ENCODE measurements at places on chromosomes 2 and 18. TPM values are rescaled to one million over a fixed set of nuclear protein-coding genes. Genes with fewer than 3 reads are reported as not detected.

RAB6D gene
- total RNA-seq, result not detected

OTX1 gene
- total RNA-seq, result 0.27 TPM

RBM44 gene
- total RNA-seq, result 2.0 TPM

UGT1A9 gene
- not detected for total RNA-seq

UGT1A8 gene
- total RNA-seq, result not detected

SRD5A2 gene
- under 0.01 TPM for total RNA-seq

STRN gene
- total RNA-seq, result 46.8 TPM

KIAA2012 gene
- total RNA-seq, result not detected

LIPG gene
- total RNA-seq, result 78.5 TPM

TFPI gene
- total RNA-seq, result 498 TPM

FOXI3 gene
- not detected for total RNA-seq

HRH4 gene
- not detected for total RNA-seq

POTEC gene
- not detected for total RNA-seq

GAL3ST2 gene
- not detected for total RNA-seq

ZNF236 gene
- 15.7 TPM for total RNA-seq

CRYGD gene
- not detected for total RNA-seq

C1GALT1C1L gene
- not detected for total RNA-seq

CRYGC gene
- not detected for total RNA-seq

TRIM54 gene
- not detected for total RNA-seq

ZNF519 gene
- 11.1 TPM for total RNA-seq

PLCD4 gene
- 0.79 TPM for total RNA-seq

GAREM2 gene
- total RNA-seq, result 1.1 TPM

PLEK gene
- 0.22 TPM for total RNA-seq

REG1B gene
- not detected for total RNA-seq

DNAJC5G gene
- total RNA-seq, result not detected

STON1 gene
- 9.7 TPM for total RNA-seq

NT5C1B gene
- not detected for total RNA-seq

IL1F10 gene
- not detected for total RNA-seq

TBR1 gene
- total RNA-seq, result under 0.01 TPM

STARD6 gene
- total RNA-seq, result not detected

SLC5A7 gene
- not detected for total RNA-seq
